Hematopoietic multipotent progenitor cell treated with erythropoietin and hydrocortisone succinate and interleukin-3 and kit ligand, for 8 days (in vitro differentiated cells): ENCODE measurements at places on chromosomes 11 and 22.

- no peak for DNase-seq
These were observed 16.4 kb downstream of the DAGLA start for GRCh38 chr11:61696602-61697001.

DNA sequence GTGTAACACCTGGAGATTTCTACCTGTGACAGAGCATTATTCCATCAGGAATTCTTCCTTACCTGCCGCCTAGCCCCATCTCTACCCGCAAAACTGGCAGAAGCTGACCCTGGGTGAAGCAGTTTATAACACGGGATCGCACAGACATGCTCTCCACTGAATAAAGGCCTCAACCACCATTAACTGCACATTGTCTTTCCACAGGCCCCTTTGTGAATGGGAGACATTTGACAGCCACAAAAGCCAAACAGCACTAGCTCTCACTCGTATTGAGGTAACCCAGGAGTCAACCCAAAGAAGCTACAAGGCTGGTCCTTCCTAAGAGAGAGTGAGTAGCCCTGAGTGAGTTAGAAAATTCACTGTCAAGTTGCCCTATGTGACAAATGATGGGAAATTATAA lies 135.6 kb downstream of the RCN1 start:
- DNase-seq: no peak

- DNase-seq: no peak
These were observed 4.6 kb downstream of the PDGFD start for GRCh38 chr11:104159356-104159755.

DNA sequence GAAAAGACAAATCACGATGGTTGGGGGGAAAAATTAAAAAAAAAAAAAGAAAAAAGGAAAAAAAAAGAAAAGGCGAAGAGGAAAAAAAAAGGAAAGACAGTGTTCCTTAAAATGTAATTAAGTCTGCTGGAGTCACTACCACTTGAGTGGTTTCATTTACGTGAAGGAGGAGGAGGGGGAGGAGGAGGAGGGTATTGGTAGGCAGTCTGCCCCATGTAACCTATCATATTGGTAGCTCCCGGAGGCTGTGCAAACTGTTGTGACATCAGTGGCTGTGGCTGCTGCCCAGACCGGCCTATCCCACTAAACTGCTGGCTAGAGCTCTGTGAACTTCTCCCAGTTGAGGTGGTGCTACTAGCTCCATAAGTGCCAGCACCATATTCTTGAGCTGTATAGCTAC lies 17.9 kb downstream of the KDELR3 start:
- DNase-seq: no peak

- DNase-seq: peak; percentile 9
These were observed at the start of gene CHST1 for GRCh38 chr11:45665206-45665932. TSS of gene CHST1 (minus strand) at chr11:45665622. CDS start at chr11:45650923, 14,699 bp downstream.

GRCh38 chr11:60866911-60867870 lies at the start of gene ZP1:
TSS of gene ZP1 (plus strand) at chr11:60867542. CDS start at chr11:60867562, 20 bp downstream.
- DNase-seq: no peak

DNA sequence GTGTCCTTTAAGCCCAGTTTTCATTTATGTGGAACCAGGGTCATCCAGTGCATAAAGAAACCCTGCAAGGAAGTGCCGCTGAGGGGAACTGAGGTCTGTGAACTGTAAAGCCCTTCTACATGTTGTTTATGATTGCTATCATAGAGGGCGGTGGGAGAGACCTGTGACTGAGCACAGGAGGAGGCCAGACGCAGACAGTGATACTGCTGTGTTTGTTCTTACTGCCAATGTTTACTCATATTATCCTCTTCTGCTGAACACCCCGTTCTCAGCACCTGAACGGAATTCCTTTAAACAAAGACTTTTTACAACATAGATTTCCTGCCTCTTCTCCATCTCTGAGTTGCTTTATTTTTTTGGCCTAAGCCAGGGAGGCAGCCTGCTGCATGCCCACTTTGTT lies 967 bp upstream of the GALNT18 start:
- DNase-seq: no peak
